ENCODE measurements at places on chromosomes 2 and 18.

DNA sequence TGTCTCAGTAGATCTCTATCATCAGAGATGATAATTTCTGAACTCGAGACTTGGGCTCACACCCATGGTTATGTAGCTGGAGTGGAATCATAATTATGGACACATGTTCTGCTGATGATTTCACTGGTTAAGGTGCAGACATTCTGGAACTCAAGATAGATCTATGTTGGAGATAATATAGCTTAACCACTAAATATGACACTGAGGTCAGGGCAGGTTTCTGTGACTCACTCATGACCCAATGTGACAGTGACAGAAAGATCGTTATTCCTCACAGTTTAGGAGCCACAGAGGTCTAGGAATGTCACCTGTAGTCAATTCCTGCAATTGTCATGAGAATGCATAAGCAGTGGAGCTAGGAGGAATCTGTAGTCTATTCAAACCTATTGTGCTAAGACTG, 828.6 kb downstream of the TRIB2 start:
- DNase-seq, result no peak

DNA sequence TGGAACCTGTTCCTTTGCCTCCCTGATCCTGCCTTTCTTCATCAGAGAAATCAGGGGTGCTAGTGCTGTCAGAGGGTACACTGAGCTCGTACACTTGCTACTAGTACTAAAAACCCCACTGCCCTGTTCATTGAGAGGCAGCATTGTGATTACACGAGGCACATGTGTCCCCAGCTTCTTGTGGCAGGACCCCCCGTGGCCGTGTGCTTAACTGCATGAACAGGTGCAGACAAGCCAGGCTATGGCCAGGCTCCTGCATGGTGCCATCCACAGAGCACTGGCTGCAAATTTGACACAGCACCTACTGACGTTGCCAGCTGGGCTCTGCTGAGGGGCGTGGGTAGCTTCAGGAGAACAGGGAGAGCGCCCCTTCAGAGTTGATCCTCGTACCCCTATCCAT, 248.4 kb downstream of the GLI2 start:
- DNase-seq, result no peak

- DNase-seq, result no peak
Measured at GRCh38 chr2:229612384-229612971, 101.9 kb downstream of the DNER start.

DNA sequence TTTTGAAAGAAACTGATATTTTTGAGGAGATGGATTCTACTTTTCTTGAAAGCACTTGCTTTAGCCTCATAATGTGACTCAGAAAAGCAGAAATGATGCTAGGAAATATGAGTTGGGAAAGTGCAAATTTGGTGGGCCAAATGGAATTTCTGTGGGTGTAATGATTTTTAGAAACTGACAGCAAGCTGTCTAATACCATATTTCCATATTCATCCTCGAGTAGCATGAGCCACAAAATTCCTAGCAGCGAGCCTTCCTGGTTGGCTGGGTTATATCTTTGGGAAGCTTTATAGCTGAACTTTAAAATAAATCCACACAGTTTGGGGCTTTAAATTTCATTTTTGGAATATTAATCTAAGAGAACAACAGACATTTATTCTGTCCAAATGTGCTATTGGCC, 190.0 kb downstream of the DSC3 start:
- DNase-seq, result no peak

DNA sequence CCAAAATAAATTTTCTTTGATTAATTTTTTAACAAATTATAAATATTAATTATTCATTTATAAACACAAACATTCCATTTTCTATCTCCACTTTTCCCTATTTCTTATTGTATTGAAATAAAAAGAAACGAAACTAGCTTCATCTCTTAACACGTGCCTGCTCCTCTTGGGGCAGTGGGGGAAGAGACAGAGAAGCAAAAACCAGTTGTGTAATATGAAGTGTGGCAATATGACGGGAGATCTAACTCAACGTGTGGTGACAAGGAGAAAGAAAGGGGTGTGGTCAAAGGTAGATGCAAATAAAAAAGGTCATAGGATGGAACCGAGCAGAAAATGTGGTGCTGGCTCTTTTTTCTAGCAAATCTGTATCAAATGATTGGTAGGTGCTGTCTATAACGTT, 106.9 kb upstream of the SLC8A1 start:
- DNase-seq, result no peak

DNA sequence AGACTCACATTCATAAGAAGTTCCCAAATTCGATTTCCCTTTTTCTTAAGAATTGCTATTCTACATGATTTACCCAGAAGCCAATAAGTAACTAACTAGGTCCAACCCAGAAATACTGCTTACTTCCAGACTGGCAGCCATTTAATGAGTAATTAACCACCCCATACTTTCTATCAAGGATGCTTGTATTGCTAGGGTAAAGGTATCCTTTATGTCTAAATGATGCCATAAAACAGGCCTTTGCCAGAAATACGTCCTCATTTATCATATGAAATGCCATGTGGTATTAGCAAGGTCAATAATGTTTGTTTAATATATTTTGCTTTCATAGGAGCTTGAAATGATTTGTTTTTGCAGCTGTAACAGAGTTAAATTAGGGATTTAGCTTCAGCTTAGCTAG, 56.1 kb downstream of the PLEKHM3 start:
- no peak for DNase-seq

GRCh38 chr2:111522231-111522768, 361.7 kb downstream of the ANAPC1 start:
- DNase-seq, result no peak

DNA sequence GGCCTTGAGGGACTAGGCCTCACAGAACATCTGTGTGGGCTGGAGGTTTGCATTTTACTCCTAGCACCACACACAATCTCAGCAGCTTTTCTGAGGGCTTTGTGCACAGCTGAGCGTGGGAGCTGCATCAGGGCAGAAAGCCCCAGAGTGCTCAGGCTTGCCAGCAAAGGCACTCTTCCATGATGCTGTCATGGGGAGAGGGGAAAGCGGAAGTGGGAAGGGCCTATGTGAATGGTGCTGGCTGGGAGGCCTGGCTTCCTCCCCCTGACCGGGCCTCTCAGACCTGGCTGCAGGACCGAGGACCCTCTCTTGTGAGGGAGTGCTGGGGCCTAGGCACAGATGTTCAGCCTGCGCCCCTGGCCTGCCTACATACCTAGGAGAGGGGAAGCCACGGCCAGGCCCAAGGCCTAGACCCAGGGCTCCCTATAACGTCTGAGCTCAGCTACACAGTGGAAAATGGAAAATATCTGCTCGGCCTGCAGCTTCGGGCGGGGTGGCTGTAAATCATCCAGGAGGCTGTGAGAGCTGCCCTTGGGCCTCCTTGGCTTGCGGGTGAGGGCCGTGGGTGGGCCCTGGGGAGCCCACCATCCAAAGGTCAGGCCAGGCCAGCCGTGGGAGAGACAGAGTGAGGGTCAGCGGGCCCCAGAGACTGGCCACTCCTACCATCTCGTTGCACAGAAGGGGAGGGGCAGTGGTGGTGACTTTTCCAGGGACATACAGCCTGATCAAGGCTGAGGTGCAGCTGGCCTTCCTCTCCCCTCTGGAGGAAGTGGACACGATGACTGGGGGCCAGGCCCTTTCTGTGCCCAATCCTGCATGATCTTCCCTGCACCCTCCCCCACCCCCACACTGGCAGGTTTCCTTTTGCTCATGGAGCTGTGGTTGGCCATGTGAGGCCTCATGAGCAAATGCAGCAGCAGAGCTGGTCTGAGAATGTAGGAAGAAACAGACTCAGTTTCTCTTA, 22.8 kb downstream of the GLI2 start:
- no peak for DNase-seq

DNA sequence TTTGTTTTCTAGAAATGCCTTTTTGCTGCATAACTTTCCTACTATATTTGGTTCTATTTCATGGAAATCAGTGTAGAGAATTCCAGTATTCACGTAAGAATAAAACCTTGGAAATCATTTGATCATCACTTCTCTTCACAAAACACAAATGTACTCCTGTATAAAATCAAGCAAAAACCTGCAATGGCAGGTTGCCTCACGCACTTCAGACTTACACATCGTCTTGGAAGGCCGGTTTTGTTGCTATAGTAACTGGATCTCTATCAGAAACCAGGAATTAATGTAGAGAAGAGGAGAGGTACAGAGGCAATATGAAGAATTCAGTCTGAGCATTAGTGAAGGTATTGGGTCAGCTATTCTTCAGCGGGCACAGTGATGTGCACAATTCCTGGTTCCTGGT, 370.7 kb upstream of the CYRIA start:
- DNase-seq, result no peak

- no peak for DNase-seq
Measured at GRCh38 chr2:236602678-236603077, 33.1 kb downstream of the ACKR3 start.

GRCh38 chr2:104026725-104027124, 827.2 kb upstream of the POU3F3 start:
- no peak for DNase-seq

- DNase-seq, result no peak
Measured at GRCh38 chr2:176388861-176389260, 119.6 kb downstream of the MTX2 start.

DNA sequence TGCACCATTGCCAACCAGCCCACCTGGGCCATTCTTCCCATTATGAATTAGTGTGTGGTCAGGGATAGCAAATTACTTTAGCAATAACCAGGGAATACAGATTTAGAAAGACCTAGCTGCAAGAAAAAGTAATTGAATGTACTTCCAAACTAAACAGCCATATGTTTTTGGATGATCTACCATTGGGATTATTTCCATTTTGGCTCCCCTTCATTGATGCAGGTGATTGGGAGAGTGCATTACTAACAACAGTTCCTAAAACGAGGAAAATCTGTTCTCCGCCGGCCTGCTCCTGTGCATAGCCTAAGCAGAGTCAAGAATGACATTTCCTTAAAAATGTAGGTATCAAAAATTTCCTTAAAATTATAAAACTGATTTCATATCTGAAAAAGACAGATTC, 58.5 kb downstream of the MAIP1 start:
- no peak for DNase-seq

DNA sequence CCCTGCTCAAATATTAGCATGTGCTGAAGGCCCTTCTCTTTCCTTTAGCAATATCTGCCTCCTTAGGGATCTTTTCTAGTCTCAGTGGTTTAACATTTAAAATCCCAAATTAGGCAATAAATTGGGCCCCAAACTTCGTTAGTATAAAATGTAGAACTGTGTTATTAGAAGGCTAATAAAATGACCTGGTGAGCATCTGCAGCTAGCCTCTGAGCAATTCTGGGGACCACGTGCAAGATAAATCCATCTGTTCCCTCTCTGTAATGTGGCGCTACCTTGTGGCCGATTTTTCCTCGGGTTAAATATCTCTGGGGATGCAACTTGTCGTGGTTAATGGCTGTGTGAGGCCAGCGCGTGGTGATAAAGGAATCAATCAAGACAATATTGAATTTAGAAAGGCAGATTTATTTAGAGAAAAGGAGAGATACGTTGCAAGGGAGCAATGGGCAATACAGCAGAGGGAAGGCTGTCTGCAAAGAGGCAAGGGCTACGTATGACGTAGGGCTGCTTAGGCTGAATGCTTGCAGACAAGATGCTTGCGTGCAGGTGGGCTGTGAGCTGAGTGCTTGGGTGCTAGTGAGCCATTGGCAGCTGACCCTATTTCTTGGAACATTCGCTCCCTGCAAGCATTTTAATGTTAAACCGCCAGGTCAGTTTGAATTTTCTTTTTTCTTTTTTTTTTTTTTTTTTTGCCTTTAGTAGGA, 18.5 kb upstream of the IL36G start:
- DNase-seq, result no peak

All from T-helper 9 cell (primary cell).